MCF 10A (cell line): ENCODE measurements at places on chromosomes 7 and 10.
A peak's percentile ranks its signal among the peaks of the same experiment; 100 is the strongest.

GRCh38 chr7:137895301-137896221 lies 48.8 kb upstream of the DGKI start:
- no peak for DNase-seq

- DNase-seq = no peak
These were observed 7.3 kb upstream of the CCDC6 start for GRCh38 chr10:59913547-59914237.

GRCh38 chr7:100169147-100169850 lies 882 bp upstream of the GAL3ST4 start:
- no peak for DNase-seq

- DNase-seq = no peak
These were observed 15.6 kb downstream of the PDAP1 start for GRCh38 chr7:99392659-99393354.

- DNase-seq = peak; percentile 42
These were observed at the start of gene ADCK2 for GRCh38 chr7:140672382-140673062. Gene ADCK2 (plus strand): TSS chr7:140672945. CDS start chr7:140673331, 386 bp downstream.

GRCh38 chr7:131106681-131107336 lies 220.9 kb upstream of the MKLN1 start:
- DNase-seq = peak; percentile 50

DNA sequence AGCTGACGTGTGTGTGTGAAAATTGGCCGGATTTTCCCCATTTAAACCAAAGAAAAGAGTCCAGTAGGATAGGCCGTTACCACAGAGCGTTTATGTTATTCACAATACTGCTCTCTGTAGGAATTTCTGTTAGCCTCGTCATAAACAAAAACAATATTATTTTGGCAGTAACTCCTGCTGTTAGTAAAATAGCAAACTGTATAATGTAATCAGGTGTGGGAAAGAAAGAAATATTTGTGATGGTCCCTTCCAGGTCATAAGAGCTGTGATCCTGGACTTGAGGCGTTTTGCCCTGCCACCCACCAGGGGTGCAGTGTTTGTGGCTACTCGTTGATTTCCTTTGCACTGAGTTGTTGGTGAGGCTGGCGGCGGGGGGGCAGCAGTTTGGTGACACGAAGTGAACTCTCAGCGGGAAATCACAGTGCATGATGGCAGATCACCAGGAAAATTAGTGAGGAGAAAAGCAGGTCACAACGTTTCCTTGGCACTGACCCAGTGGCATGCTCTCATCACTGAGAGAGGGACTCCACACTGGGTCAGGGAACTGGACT lies 2.8 kb downstream of the EEPD1 start:
- no peak for DNase-seq

DNA sequence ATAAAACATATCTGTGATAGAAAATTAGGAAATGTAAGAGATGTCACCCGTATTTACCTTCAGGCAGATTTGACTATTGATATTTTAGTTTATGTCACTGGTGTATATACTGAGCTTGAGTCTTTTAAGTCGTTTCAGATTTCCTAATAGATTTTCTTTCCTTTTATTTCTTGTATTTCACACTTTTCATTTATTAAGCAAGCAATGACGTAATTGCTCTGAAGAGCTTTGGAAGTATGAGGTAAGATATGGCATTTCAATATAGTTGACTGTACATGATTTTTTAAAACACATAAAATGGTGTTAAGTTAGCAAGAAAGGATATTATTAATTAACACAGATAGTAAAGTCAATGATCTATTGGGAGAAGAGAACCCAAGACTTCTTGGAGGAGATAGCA lies 652.6 kb downstream of the SORCS1 start:
- DNase-seq = no peak

- no peak for DNase-seq
These were observed 1.8 kb downstream of the LRRC18 start for GRCh38 chr10:48937796-48938195.

DNA sequence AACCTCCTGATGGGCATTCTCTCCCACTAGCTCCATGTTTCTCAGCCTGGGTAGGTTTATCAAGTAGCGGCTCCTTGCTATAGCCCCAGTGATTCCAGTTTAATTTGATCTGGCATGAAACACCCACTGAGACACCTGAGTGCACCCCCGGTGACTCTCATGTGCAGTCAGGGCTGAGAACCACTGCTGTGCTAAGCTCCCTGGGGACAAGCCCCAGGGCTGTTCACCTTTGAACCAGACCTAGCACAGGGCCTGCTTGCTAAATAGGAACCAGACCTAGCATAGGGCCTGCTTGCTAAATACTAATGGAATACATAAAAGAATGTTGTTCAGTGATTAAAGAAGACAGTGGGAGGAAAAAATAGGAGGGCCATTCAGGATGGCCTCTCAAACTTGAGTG lies 167.6 kb downstream of the JAZF1 start:
- no peak for DNase-seq

- DNase-seq = peak; percentile 32
These were observed 3.8 kb downstream of the GRK5 start for GRCh38 chr10:119211176-119211575.

GRCh38 chr10:53697038-53697437 lies 924.5 kb upstream of the MBL2 start:
- DNase-seq = peak; percentile 49

GRCh38 chr7:119842337-119842736 lies 430.6 kb upstream of the KCND2 start:
- DNase-seq = no peak

DNA sequence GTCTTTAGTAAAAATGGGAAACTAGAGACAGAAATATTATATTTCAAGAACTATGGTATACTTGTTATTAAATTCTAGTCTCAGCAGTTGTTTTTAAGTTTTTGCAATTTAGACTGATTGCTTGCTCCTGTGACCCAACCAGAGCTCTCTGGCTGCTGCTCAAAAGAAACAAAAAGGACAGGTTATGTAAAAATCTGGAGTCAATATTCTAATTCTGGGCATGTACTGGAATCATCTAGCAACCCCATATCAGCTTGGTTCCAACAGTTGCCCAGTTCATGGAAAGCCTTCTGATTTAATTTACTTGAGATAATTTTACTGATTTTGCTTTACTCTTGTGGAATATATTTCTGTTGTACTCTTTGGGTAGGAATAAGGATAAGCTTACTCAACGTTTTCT lies 10.3 kb downstream of the KCP start:
- no peak for DNase-seq

- no peak for DNase-seq
These were observed 505.3 kb downstream of the SORCS3 start for GRCh38 chr10:105146436-105146835.

DNA sequence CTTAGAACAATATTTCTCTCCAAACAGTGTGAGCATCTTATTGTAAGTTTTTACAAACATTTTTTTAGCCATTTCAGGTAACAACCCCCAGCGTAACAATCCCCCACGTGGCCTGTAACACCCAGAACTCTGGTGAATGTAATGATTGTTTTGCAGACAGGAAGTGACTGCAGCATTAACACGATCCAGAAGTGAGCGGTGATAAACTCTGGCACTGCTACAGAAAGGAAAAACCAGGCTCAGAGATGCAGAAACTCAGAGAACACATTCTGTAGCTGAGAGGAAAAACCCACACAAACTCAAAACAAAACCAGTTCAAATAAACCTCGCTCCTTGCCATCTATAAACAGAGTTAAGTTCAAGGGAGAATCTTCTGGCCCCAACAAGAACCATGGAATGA lies 285.7 kb downstream of the FGFR2 start:
- DNase-seq = no peak

GRCh38 chr7:151102991-151103390 lies 16.7 kb downstream of the AGAP3 start:
- DNase-seq = no peak

DNA sequence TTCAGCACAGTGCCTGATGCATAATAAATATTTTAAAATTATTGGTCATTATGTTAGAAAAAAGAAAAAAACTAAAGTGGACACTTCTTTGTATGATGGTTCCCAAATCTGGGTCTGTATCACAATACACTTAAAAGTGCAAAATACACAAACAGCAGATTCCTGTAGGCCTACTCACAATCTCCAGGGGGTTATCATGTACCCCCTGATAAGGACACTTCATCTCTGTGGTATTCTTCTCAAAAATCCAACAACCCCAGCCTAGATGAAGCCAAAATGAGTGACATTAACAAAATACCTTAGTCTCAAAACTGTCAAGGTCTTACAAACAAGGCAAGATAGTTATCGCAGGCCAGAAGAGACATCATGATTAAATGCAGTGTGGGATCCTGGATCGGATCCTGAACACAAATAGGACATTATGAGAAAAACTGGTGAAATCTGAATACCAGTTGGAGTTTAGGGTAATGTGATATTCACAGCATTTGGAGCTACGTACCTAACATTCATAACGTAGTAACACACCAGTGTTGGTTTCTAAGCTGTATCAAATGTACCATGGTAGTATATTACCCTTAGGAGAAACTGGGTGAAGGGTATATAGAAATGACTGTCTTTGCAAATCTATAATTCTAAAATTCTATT lies 45.2 kb downstream of the NSUN6 start:
- no peak for DNase-seq

DNA sequence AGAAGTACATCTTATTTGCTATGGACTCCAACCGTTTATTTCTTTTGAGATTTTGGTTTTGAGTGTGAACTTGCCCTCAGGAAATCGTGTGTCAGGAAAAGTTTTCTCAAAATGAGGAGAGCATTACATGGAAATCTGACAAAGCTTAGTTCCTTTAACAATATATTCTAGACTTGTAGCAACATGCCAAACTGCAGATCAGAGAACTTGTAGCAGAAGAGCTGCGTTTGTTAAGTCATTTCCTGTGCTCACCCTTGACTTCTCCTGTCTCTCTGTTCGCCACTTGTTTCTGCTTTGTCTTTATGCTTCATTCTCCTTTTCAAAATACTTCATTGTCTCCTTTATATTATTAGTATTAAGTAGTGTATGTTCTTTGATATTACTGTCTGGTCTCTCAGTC lies 116.6 kb upstream of the FOXP2 start:
- DNase-seq = peak; percentile 11

DNA sequence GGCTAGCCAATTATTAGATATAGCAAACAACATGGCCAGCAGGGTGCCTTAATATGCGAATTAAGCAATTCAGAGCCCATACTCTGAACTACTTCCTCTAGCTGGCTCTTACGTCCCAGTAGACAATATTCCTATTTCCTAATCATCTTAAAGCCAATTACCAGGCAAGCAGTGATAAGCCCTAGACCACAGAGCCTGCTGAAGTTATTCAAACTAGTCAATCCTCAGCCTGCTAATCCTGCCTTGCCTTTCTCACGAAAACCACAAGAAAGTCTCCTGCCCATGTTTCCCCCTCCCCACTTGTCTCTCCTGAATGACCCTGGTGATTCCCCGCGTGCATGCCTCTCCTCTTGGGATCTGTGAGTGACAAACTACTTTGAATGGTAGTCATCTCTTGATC lies 86.8 kb upstream of the CACNA2D1 start:
- DNase-seq = no peak

DNA sequence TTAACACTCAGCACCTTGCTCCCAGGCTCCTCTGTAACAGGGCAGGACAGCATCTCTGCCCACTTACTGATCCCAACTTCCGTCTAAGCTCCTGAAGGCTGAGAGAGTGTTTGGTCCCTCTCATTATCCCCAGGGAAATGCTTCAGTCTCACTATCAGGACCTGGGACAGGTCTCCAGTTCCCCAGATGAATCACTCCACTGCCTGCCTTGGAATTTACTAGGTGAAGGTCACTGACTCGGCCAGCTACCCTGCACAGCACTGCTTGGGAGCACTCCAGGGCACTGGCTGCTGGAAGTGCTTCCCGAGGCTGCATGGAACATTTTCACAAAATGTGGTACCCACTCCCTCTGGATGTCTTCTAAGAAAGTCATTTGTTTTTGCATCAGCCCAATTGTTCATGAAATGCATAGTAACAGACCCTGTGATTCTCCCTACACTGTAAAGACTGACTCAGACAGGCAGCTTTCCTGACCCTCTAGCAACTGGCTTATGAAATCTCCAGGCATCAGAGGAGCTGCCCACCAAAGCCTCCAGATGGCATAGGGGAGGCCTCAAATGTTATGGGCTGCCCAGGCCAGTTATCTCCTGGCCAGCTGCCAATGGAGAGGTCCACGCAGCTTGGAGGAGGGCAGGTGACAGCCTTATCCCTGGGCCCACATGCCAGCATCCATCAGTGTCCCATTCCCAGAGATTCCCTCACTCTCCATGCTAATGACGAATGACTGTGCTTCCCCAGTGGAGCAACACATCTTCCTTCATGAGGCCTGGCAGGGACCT lies 89.1 kb downstream of the GFRA1 start:
- peak; percentile 60 for DNase-seq
